ENCODE measurements at places on chromosomes 4 and X. TPM values are rescaled to one million over a fixed set of nuclear protein-coding genes. Genes with fewer than 3 reads are reported as not detected.

GRCh38 chrX:15500497-15500966, at the start of gene BMX:
BMX (plus strand) TSS chrX:15500807; CDS start chrX:15508354, 7,547 bp downstream.
- H3K4me1 ChIP-seq, result no peaks in the 10 kb centered on the region
- H3K27ac ChIP-seq, result no peak within 1 kb of the TSS
- H3K36me3 ChIP-seq, result no peaks in the 10 kb centered on the region
- no peak for DNase-seq

DNA sequence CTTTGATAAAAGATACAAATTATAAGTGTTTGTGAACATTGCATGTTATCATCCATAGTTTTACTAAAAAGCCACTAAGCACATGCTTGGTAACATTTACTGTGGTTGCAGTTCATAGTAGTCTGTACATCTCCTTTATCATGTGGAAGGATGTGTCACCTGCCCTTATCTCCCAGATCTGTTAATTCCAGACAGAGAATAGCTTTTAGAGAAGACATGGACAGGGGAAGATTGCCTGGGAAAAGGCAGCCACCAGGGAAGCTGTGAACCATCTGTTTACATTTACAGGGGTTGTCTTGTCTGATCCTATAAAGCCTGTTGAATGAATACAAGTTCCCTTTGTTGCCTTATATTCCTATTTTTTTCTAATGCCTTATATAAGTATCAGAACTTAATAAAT, 396.0 kb downstream of the FAT4 start:
- H3K27me3 ChIP-seq, result no peaks in the 10 kb centered on the region
- DNase-seq, result no peak
- H3K36me3 ChIP-seq, result no peaks in the 10 kb centered on the region
- no peak overlapping the region for H3K27ac ChIP-seq
- H3K4me3 ChIP-seq, result no peak overlapping the region

- DNase-seq, result no peak
- H3K27ac ChIP-seq, result no peak overlapping the region
- no peaks in the 10 kb centered on the region for H3K36me3 ChIP-seq
Measured at GRCh38 chr4:123661080-123661737, 264.6 kb downstream of the SPRY1 start.

PROM1 gene
- 0.47 TPM for total RNA-seq

Data from SJSA1 (cell line).